NCI-H2081 (cell line): ENCODE measurements at places on chromosomes 7 and 10.

- no peak for DNase-seq
Measured at GRCh38 chr10:104043185-104043830, 42.4 kb downstream of the COL17A1 start.

DNA sequence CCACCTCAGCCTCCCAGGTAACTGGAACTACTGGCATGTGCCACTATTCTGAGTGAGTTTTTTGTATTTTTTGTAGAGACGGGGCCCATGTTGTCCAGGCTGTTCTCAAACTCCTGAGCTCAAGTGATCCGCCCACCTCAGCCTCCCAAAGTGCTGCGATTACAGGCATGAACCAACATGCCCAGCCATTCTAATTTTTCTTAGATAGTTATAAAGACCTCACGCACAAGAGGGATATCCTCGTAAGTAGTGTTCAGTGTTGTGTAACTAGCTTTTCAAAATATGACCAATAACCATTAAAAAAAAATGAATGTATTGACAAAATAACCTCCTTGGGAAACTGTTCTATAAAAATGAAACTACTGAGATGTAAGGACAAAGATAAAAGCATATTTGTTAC lies 90.5 kb upstream of the FERD3L start:
- no peak for DNase-seq

DNA sequence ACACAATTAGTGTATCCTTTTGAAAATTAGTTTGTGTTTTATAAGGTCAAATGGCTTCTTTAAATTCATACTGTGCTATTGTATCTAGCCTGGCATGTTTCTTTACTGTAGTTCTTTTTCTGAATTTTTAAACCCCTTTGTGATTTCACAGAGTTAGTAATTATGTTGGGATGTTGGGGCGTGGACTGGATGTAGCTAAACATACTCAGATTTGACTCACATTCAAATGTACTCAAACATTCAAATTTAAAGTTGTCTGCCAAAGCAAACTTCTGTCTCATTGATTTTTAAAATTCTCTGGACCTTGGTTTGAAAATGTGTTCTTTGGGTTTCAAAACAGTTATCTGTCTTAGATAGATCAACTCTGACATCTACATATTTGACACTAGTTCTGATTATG lies 7.2 kb upstream of the NRP1 start:
- no peak for DNase-seq

DNA sequence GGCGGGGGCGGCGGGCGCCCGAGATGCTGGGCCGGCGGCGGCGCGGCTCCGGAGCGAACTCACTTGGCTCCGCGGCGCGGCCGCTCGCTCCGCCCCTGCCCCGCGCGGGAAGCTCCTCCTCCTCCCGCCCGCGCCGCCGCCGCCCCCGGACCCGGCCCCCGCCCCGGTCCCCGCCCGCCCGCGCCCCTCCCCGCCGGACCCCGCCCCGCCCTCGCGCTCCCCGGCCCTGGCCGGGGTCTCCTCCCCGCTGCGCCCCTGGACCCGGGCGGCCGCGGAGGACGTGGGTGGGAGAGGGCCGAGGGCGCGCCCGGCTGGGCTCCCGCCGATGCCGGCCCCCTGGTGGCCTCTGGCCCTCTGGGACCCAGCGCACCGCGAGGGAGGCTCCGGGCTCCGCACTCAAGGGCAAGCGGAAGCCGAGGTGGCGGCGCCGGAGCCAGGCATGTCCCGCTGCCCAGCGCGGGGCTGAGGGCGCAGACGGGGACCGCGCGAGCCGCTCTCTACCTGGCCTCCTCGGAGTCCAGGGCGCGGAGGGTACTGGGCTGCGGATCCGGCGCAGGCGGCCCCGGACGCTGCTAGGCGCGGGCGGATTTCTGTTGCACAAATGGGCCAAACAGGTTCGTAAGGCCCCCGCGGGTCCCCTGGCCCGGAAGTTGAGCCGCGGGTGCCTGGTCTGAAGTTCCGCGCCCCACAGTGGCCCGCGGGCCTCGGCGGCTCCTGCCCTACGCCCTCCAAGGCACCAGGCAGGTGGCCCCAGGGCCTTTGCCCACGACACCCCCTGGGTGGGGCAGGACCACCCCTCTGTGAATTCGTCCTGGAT lies at the start of gene TCERG1L:
TCERG1L (minus strand) TSS at position 61 of the 817 bp plus-strand sequence. CDS start 86 bp downstream, outside the sequence.
- DNase-seq: no peak

DNA sequence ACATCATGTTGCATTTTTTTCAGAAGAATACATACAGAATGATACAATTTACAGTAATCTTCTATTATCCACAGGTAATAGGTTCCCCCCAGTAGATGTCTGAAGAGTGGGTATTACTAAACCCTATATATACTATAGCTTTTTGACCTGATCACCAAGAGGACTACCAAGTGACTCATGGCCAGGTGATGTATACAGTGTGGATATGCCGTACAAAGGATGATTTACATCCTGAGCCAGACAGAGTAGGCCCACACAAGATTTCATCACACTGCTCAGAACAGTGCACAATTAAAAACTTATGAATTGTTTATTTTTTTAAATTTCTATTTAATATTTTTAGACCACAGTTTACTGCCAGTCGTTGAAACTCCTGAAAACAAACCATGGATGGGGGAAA lies 70.6 kb downstream of the STEAP1B start:
- DNase-seq: no peak

- no peak for DNase-seq
Measured at GRCh38 chr7:96484845-96485244, 162.9 kb upstream of the SLC25A13 start.

- DNase-seq: no peak
Measured at GRCh38 chr10:116771959-116772585, 29.7 kb upstream of the HSPA12A start.

GRCh38 chr10:964321-964987 lies 23.8 kb upstream of the GTPBP4 start:
- DNase-seq: no peak

- no peak for DNase-seq
Measured at GRCh38 chr7:24595671-24596418, 22.6 kb downstream of the PALS2 start.

DNA sequence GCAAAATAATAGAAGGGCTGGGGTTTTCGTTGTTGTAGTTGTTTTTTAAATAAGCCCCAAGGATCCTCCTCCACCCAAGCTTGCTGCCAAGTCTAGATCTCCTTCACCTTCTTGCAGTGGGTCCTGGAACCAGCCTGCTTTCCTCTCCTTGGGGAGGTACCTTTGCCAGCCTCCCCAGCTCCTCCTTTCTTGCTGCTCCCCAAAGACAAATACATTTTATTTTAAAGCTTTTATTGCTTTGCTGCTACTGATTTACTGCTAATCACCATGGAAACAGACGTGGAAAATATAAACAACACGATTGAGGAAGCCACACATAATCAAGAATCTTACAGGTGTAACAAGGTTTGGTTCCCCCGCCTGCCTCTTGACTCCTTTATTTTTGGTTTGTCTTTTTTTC lies 17.4 kb upstream of the SLF2 start:
- DNase-seq: no peak

DNA sequence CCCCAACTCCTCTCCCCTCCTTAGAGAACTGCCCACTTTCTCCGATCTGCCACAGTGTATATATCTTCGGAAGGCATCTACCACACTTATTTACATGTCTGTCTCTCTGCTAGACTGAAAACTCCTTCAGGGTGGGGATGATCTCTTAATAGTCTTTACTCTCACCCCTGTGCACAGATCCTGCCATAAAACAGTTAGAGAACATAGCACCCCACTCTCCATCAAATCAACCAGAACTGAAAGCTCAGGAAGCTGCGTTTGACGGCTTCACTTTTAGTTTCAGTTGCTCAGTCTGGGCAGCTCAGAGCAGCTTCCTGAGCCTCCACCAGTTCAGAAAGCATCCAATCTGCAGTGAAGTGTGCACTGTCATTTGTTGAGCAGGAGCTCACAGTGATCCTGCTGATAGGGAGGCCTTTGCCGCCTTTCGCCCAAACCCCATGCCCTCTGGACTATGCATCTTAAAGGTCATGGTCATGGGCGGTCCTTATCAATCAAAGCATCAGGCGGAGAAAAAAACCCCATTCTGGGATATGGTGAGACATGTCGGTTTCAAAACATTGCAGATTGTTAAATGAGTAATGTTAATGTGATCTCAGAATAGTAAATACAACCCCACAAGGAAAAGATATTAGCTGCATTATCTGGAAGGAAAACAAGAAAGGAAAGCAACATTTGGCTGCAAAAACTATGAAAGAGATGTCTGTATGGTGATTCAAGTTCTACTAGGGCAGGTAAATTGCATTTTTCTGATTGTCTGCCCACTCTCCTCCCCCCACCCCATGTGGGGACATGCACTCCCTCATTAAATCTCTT lies 167.1 kb upstream of the ADO start:
- DNase-seq: no peak

DNA sequence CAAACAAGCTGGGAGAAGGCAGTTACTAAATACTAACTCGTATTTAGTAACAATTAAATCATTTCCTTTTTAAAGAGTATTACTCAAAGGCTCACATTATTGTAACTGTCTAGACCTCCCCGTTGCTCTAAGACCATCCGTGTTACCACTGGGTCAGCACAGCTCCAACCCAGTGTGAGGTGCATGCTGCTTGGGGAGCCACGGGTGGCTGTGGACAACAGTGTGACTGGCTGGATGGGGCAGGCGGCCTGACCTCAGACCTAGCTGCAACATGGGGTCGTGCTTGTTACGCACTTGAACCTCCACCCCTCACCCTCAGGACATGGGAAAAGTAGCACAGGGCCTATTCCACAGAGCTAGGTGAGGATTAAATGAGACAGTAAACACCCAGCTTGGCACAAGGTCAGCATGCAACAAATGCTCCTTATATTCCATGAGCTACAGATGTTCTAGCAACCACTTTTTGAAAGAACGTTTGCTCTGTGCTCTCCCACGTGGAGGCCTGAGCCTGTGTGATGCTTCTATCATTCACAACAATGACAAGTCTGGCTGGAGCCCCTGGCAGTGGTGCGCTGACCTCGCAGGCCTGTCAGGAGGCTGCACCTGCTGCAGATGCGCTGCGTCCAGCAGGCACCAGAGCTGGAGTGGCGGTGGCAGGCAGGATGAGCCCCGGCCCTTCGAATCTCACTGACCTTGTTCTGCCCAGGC lies 135.7 kb downstream of the PKD1L1 start:
- DNase-seq: no peak

GRCh38 chr7:23696916-23697441 lies 13.0 kb upstream of the STK31 start:
- DNase-seq: peak; percentile 20

- no peak for DNase-seq
Measured at GRCh38 chr10:113087165-113088029, 137.3 kb downstream of the TCF7L2 start.

GRCh38 chr7:3549601-3550000 lies 248.5 kb downstream of the SDK1 start:
- DNase-seq: no peak

DNA sequence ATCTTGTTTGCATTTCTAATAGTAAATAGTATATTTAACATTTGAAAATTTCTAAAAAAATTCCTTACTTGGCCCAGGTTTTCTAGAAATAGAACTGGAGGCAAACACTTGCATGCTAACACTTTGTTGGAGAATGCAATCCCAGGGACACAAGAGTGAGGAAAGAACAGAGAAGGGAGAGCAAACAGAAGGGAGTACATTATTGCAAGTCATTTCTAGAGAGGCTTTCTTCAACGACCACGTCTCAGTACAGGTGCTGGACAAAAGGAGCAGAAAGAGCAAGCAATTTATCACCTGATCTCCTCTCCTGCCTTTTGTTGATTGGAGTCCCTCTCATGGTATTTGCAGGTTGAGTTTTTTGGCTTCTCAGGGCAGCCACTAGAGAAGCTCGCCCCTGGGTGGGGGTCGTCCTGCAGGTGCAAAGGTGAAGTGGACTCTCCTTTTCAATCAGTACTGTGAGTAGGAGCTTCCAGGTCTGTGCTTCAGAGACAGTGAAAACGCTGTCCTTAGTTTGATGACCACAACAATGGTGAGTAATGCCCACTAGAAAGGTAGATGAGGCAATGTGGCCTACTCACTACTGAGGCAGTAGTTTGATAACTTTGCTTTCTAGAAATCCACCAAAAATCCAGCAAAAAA lies 5.2 kb downstream of the CPED1 start:
- DNase-seq: no peak

DNA sequence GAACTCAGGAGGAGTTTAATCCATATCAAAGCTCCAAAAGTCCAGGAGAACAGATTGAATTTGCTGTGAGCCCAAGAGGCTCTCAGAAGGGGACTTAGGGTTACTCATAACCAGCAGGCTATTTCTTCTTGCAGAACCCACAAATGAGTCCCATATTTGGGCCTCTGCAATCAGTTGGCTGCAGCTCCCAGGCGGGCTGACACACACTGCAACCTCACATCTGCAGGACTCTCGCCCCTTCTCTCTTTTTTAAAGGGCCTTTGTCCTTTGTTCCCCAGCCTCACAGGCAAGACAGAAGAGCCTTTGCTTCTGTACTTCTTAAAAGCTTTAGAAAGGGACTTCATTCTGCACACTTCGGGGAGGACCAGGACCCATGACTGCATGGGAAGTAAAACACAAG lies 26.7 kb downstream of the CREB3L2 start:
- DNase-seq: no peak

GRCh38 chr7:150404172-150404804 lies 25.2 kb downstream of the ZNF775 start:
- no peak for DNase-seq

DNA sequence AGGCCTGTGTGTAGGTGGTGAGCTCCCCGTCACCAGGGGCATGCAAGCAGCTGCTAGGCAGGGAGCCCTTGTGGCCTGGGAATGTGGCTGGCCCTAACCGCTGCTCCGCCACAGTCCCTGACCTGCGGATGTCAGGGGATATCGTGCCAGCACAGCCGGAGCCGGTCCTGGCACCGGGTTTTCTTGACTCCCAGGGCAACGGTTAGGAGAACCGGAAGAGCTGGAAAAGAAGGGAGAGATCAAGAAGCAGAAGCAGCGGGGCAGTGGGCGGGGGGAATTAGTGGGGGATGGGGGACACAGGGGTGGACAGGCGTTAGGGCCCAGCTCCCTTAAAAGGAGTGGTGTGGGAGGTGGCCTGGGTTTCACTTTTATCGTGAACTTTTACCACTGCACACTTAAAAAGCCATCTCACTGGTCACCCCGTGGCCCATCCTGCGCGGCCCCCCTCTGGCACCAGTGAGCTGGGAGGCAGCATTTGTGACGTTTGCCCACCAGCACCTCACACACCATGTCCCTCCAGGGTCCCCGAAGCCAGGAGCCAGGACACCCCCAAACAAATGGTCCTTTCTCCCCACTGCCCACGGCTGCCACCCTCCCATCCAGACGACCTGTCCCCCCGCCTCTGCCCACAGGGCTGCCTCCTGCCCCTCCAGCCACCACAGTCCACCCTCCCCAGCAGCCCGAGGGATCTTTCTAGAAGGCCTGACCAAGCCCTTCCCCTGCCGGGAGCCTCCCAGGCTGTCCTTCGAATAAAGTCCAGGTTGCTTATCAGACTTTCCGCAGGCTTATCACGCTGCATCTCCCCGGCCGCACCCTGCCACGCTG lies 1.8 kb upstream of the MICALL2 start:
- no peak for DNase-seq

DNA sequence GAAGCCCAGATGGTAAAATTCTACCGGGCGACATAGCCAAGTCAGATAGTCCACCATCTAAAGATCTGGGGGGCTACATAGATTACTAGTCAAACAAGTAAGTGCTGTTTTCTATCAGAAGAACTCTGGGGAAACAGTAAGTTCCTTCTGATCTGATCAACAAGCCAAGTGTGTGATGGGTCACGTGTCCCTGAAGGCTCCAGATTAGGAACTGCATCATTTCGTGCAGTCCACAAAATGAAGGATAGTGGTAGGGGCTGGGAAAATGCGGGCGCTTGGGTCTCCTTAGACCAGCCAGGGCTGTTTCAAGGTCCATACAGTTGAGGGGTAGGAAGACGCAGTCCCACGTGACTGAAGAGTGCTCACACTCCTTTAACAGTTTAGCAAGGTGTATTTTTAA lies 1.8 kb upstream of the CHN2 start:
- DNase-seq: no peak
